ENCODE measurements at places on chromosomes 7 and 10.

GRCh38 chr7:29565982-29566746 lies 2.5 kb downstream of the PRR15 start:
- no peak for DNase-seq

DNA sequence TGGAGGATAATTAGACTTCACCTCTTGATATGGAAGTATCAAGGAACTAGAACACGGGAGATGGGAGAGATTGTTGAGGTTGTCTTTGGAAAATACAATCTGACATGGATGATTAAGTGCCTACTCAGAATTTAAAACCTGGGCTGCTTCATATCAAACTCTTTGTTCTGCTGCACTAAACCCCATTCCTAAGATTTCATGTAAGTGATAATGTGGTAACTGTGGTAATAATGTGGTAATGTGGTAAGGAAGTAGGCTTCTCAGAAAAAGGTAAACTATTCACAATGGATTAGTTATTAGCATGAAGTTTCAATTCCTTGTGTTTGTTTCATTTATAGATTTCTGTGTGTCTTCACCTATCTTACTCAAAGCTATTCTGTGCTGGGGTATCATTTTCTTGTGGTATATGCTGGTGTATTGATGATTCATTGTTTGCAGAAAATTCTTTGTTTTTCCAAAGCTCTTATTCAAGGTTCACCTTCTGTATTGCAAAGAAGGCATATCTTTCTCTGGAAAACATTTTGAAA lies 129.9 kb upstream of the TAC1 start:
- DNase-seq, result no peak

DNA sequence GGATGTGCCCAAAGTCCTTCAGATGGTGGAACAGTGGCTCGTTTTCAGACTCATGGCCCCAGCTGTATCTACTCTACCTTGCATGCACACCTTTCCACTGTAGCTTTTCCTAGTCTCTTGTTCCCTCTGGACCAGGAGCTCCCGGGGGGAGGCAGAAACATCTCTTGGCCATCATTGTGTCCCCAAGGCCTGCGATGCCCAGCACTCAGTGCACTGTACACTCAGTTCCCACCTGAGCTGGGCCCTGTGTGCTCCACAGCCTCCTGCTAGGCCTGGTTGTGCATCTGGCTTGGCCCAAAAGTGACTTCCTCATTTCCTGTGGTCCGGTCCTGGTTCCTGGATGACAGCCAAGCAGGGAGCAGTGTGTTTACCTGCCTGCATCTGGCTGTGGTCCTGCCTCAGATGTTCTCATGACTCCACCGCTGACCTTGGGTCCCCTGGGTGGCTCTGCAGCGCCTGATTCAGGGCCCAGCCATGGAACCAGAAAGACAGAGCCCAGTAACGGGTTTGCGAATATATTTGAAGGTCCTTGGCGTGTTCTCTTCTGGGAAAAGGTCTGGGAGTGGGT lies 9.9 kb upstream of the DOCK1 start:
- peak; percentile 38 for DNase-seq

- no peak for DNase-seq
These were observed 237.8 kb upstream of the GALNT17 start for GRCh38 chr7:70893971-70894715.

GRCh38 chr7:77587272-77587671 lies 50.2 kb downstream of the PTPN12 start:
- no peak for DNase-seq

DNA sequence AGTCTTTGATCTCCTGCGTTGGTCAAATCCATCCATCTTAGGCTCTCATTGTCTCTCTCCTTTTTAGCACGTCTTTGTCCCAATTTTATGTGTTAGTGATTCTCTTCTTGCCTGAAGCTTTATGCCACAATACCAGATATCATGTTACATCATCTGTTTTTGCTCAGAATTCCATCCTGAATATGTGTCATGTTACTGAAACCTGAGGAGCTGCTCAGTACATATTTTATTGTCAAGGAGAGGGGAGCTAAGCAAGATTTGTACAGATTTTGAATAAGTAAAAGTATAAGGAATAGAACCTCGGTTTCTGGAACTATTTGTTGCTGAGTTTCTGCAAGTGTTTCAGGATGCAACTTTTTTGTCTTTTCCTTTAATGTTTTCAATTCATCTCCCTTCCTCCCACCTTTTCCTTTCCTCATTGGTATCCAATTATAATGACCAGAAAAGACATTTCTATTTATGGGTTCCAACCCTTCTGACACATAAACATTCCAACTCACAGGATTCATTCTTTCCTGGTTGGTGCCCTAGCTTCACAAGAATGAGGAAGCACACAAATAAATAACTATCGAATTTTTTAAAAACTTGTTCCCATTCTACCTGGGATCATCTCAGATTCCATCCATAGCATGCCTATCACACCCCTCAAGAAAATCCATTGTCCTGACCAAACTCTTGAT lies 291.8 kb downstream of the CRPPA start:
- DNase-seq, result no peak

- no peak for DNase-seq
These were observed 83.4 kb downstream of the PRKAG2 start for GRCh38 chr7:151793531-151793951.

DNA sequence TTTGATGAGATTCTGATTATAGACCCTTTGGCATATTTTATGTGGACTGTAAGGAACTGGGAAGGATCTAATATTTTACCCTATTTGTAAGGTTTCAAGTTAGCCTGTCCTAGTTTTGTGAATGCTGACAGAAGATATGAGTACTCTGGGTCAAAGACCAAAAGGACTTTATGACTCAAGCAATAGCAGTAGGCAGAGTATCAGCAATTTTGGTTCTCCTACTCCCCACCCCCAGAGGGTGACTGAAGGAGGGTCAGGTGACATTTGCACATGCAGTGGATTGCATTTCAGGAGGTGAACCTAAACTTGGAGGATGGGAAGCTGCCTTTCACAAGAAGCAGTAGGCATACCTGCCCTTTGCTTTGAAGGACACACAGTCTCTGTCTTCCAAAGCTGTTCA lies 84.0 kb upstream of the KLF6 start:
- no peak for DNase-seq

- DNase-seq, result no peak
These were observed 46.9 kb downstream of the ZNF438 start for GRCh38 chr10:30984563-30985328.

- no peak for DNase-seq
These were observed 3.2 kb downstream of the AMZ1 start for GRCh38 chr7:2691011-2691707.

GRCh38 chr7:50739744-50740435 lies 42.8 kb downstream of the GRB10 start:
- peak; percentile 90 for DNase-seq

GRCh38 chr7:16233517-16233916 lies 187.8 kb downstream of the CRPPA start:
- DNase-seq, result no peak

DNA sequence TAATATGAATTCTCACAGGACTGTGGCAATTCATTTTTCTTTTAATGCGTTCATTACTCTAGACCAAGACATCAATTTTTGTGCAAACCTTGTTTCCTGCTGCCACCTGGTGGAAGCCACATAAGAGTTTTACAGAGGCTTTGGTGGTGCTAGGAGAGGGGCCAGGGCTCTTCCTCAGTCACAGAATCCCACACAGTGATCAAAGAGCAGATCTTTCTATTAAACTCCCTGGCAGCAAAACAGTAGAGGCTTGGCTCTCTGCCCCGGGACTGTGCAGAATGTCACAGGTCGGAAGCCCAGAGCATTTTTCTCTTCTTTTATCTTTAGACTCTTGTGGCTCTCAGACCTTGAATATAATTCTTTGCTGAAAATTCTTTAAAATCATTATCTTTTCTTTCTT lies 506.4 kb upstream of the C7orf33 start:
- DNase-seq, result peak; percentile 87

DNA sequence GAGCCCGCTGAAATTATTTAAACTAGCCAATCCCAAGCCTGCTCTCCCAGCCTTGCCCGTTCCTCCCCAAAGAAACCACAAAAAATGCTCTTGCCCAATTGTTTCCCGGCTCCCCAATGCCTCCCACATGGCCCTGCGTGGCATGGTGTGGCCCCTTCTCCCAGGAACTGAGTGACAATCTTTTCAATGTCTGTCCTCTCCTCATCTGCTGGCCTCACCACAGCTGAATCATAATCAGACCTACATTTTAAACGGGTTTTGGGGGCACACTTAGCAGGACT lies 201.5 kb downstream of the PRPF18 start:
- no peak for DNase-seq

Data from DMS153 (cell line).